ENCODE measurements at places on chromosomes 2 and 18. TPM values are rescaled to one million over a fixed set of nuclear protein-coding genes. Genes with fewer than 3 reads are reported as not detected.
A peak's percentile ranks its signal among the peaks of the same experiment; 100 is the strongest.

The STPG4 gene
- total RNA-seq: 0.21 TPM

DNA sequence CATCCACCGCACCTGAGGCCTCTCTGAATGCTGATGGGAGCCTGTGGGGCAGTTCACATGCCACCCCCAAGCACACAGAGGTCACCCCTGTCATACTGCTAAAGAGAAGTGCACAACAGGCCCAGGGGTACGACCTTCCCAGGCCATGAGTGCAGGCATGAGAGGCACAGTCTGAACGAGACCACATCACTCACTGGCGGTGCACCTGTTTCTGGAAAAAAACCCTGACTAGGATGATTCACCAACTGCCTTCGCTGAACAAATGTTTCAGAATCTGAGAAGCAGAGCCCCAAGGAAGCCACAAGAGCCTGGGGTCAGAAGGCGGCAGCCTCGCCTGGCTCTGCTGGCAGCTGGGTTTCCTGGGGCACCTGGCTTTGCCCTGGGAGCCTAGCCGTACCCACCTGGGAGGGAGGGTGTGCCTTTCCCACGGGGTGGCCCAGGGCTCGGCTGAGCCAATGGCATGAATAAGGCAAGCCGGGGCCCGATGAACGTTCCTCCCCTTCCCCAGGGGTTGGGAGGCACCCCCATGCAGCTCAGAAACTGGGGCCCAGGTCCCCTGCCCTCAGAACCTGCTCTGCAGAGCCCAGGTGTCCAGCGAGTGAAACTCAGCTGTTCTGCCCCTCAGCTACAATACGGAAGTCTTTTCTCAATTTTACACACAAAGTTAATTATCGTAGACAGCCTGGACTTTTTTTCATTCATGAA, 73.8 kb downstream of the HDAC4 start:
- peak; percentile 64 for DNase-seq

- no peak for DNase-seq
Measured at GRCh38 chr2:2904721-2905350, 472.8 kb downstream of the EIPR1 start.

DNA sequence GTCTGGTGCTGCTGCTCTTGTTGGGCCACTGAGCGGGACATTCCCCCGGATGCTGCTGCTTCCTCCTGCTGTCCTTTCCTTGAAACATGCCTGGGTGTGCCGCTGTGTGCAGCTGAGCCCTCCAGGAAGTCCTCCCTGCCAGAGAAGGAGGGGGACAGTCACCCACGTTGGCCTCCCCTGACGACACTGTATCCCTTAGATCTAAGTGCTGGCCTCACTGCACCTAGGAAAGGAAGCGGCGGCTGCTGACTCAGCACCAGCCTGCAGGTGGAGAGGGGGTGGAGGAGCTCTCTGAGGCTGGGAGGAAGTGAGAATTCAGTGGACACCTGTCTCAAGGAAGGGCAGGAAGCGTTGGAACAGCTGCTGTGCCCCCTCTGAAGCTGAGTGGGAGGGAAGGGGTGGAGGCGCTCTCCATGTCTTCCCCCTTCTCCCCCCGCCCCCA, 239.8 kb downstream of the HAUS1 start:
- peak; percentile 15 for DNase-seq

The GPR17 gene
- not detected for total RNA-seq

DNA sequence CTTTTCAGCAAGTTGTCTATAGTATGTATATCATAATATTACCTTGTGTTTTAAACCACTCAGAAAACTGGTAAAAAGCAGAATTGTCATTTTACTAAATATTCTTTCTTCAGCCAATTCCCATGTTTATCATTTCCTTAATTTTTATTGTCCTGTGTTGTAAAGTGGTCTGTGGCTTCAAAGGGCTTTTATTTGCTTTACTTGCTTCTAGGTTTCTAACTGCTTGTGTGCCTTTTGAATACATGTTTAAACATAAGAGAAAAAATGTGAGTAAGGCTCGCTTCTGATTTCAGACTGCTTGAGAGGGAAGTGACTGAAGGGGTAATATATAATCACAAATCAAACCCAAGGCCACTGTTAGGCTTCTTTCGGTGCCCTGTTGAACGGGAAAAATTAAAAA, 407.5 kb upstream of the NRP2 start:
- DNase-seq: no peak

- no peak for DNase-seq
Measured at GRCh38 chr2:238855299-238855698, 7.4 kb downstream of the TWIST2 start.

The EPG5 gene
- total RNA-seq: 46.6 TPM

GRCh38 chr2:42844366-42844765, 52.0 kb upstream of the HAAO start:
- no peak for DNase-seq

GRCh38 chr2:25749676-25750075, 76.3 kb upstream of the DTNB start:
- no peak for DNase-seq

DNA sequence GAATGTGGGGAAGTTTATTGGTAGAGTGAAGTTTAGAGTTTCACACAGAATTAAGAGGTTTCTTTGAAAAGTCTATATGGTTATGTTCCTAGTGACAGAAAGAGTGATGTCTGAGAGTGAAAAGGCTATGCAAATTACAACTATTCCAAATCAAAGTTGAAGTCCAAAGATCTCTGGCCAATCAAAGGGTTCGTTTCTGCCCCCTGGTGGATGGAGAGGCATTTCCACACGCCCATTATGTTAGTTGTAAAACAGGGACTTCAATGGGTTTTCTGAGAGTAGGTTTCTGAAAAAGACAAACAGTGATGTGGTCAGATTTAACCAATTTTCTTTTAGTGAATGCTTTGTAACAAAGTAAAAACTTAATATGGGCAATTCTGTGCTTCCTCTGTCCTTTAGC, 441.5 kb upstream of the POU3F3 start:
- DNase-seq: no peak

Data from T-helper 17 cell (primary cell).